ENCODE measurements at places on chromosomes 6 and 20.
A peak's percentile ranks its signal among the peaks of the same experiment; 100 is the strongest.

- no peak for DNase-seq
These were observed 92.6 kb downstream of the DLL1 start for GRCh38 chr6:170198298-170198697.

DNA sequence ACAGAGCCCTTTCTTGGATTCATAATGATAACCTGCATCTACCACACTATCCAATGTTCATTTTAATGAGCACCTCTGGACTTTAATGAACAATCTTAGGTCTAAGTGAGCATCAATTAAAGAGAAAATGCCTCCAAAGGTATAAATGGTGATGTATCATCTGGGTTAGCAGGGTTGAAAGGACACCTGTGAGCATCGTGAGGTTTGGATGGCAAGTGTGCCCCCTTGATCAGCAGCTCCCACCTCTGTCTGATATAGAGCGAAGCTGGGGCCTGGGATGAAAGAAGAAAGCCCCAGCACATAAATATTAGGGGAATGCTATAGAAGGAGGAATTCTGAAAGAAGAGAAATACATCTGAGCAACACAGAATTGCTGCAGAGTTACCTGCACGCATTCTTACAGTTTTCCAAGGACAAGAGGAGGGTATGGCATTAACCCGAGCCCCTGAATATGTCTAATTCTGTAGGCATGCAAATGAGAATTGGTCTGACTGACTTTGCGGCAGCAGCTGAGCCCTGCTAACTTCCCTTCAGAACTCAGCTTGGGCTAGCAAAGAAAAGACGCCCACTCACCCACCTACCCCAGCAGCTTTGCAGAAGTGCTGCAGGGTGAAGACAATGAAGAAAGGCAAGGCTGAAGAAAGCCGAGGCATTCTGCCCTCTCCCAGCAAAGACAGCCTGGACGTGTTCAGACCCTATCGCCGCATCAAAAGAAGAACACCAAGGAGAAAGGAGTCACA lies 136.2 kb downstream of the GMPR start:
- no peak for DNase-seq

DNA sequence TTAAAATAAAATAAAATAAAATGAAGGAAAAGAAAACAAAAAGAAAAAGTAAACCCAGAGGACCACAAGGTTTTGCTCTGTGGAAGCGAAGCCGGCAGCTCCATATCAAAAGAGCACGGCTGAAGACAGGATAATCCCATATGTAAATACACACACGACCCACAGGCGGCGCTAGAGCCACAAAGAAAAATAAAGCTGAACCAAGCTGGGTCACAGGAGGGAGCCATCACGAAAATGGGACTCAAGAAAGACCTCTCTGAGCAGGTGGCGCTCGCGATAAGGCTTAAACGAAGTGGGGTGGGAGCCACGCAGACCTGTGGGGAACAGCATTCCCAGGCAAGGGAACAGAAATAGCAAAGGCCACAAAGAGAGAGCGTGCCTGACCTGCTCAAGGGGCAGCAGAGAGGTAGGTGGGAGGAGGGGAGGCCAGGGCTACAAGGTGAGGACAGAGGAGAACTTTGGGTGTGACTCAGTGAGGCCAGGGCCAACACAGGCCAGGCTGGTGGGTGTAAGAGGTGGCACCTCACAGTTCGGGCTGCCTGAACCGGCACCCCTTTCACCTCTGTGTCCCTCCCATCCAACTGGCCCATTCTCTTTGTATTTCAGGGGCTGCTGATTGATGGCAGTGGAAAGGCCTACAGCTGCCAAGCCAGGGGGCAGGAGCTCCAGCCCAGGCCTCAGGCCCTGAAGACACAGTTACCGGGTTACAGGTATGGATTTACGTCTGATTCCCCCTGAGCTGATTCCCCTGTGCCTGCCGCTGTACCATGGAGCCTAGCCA lies 26.0 kb downstream of the PTGIS start:
- DNase-seq: peak; percentile 13

DNA sequence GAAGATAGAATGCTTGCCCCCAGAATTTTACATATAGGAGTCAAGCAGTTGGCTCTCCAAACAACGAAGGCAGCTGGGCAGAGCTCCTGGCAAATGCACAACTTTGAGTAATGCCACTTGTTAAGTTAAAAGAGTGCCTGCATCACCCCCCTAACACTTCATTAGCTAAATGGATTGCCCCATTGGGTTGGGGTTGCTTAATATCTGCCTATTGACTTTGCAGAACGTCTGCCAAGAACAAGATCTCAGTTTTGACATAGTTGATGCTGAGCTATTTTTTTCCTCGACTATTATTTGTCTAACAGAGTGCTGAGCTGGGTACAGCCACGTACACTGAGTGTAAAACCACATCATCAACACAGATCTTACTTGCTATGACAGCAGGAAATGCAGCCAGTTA lies 12.1 kb downstream of the ANKRD60 start:
- no peak for DNase-seq

GRCh38 chr6:154579485-154579884 lies 69.0 kb upstream of the CNKSR3 start:
- no peak for DNase-seq

DNA sequence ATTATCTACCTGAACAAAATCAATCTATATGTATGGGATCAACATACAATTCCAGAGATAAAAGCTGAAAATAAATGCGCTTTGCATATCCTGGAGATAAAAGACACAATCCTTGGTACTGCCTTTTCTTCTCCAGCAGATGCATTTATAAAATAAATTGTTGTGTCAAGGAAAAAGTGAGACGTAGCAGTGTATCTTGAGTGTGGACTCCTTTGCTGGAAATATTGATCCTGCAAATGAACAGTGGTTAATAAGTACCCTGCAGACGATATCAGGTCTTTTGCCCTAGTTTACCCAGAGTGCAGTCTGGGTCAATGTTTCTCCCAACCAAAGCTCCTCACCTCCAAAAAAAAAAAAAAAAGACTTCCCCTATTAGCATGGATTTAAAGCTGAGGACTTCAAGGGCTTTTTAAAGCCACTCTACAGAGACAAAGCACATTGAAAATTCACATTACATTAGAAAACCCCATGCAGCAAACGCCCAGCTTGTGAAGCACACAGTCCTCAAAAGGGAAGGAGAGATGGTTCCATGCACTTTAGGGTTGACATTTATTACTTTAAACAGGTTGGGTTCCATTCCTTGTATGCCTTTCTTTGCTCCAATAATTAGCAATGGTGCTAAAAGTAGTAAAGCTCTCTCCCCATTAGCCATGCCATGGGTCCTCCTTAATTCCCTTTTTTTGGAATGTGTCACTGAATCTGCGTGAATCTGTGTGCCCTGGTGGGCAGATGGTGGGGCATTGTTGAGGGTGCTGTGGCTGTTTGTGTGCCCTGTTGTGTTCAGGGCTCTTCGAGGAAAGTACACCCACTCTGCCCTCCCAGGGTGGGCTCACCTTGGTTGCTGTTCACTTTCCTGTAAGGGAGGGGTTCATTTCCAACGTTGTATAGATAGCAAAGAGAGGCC lies 21.1 kb downstream of the FOXA2 start:
- no peak for DNase-seq

DNA sequence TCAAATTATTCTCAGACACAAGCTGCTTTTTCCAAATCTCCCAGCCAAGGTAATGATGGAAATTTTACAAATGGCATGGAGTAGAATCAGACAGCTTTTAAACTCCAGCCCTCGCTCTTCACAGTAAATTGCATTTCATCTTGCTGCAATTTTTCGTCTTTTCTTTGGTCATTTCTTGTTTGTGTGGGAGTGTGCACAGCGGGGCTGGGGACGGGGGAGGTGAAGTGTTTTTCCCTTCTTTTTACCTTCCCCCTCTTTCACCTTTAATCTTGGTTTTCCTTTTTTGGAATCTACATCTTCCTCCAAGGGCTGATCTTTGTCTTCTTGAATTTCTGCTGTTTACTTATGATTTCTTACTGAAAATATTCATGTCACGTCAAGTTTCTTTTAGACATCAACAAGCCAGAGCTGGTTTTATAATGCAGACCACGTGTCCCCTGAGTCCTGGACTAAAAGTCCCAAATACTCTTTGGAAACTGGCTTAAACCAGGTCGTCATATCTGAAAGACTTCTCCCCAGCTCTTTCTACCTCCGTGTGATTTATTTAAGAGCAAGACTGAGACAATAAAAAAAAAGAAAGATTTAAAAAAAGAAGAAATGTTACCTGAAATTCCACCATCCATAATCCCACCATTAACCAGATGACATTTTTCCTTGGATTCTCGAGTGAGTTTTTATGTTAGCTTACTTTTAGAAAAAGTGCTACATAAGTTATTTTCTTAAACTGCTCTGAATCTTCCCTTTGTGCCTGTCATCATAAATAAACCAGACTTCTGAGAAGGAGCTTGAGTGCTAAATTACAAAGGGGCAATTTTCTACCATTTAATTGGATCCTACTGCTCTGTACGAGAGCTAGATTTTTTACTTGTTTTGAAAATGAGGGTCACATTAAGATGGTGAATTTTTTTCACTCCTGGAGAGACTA lies 52.0 kb downstream of the MAP3K5 start:
- no peak for DNase-seq

- DNase-seq: no peak
These were observed 89.7 kb downstream of the SERAC1 start for GRCh38 chr6:158078320-158078719.

DNA sequence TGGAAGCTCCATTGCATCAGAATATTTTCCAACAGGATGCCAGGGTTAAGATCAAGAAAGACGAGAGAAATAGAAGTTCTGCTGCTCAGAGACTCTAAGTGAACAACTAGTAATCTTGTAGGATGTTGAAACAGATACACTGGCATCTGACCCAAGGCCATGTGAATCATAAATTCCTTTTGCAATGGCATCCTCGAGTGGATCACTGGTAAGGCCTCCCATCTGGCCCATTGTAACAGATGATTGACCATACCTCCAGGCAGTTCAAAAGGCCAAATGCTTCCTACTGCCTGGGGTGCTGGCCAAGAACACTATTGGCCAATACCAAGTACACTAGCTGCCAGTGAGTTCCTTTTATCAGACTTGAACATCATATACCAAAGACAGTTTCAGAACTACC lies 9.9 kb upstream of the SLC17A3 start:
- no peak for DNase-seq

GRCh38 chr6:42007286-42008137 lies 42.8 kb upstream of the TAF8 start:
- DNase-seq: no peak

GRCh38 chr6:7215798-7216231 lies 97.2 kb downstream of the SSR1 start:
- DNase-seq: no peak

- DNase-seq: no peak
These were observed 26.3 kb upstream of the EPM2A start for GRCh38 chr6:145761584-145761983.

DNA sequence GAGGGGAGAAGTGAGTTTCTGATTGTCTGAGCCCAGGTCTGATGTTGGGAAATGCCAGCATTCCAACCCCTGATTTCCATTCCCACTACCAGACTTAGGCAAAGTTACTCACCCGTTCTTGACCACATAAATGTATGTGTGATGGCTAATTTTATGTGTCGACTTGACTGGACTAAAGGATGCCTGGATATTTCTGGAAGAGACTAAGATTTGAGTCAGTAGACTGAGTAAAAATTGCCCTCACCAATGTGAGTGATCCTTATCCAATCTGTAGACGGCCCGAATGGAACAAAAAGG lies 95.8 kb upstream of the TAB2 start:
- no peak for DNase-seq

DNA sequence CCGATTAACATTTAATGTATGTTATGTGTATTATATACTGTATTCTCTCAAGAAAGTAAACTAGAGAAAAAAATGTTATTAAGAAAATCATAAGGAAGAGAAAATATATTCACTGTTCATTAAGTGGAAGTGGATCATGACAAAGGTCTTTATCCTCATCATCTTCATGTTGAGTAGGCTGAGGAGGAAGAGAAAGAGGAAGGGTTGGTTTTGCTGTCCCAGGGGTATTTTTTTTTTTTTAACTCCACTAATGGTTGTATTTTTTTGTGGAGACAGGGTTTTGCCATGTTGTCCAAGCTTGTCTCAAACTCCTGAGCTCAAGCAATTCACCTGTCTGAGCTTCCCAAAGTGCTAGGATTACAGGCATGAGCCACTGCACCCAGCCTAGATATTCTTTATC lies 11.0 kb downstream of the ECT2L start:
- no peak for DNase-seq

GRCh38 chr6:128822271-128822670 lies 60.7 kb upstream of the LAMA2 start:
- no peak for DNase-seq

DNA sequence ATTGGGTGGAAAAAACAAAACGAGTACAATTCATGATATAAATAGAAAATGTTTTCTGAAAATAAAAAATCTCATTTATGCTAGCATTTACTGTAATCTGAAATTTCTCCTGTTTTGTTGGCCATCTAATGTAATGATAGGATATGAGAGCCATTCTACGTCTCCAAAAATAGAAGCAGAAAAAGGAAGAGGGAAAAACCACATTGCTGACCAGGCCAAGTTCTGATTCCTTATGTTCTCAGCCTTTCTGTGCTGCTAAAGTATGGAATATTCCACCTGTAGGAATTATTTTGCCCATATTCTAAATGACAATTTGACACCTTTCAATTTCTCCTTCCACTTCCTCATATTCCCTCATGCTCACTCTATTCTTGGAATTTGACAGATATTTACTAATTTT lies 110.2 kb downstream of the TBXT start:
- DNase-seq: no peak

DNA sequence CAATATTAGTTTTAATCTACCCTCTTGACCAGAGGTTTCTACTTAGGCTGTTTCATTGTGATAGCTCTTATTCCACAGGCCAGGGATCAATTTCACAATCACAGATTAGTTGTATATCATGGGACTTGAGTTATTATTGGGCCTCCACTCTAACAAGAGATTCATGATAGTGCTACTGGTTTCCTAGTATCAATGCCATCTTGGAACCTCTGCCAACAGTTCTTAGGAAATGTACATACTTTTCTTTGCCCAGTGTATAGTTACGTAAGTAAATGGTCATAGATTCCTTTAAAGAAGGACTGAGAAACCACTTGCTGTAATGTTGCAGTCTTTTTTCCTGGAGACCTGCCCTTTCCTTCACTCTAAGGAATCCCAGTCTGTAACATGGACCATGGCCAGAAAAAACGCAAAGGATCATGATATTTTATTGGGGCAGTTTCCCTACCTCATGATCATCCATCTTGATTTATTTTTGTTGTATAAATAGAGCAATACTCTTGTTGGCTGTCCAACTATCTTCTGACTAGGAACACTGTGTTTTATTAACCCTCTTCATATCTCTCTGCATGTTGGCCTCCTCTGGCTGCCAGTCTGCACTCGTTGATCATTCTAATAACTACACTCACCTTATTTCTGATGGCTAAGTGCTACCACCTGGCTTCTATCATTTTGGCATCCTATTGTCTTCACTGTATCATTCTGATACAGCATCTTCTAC lies 38.0 kb upstream of the VGLL2 start:
- no peak for DNase-seq

- no peak for DNase-seq
These were observed 58.2 kb downstream of the KIF16B start for GRCh38 chr20:16515046-16515445.

Data from stimulated activated CD8-positive, alpha-beta memory T cell treated with anti-CD3 and anti-CD28 coated beads, Interleukin-2, amount 100 ng/mL, for 1 hour (primary cell).